HepG2 (cell line): ENCODE measurements at places on chromosomes 12 and 14.

- DNase-seq = no peak
Measured at GRCh38 chr14:80618751-80619329, 322.7 kb downstream of the CEP128 start.

GRCh38 chr12:52682381-52682660 is 2.1 kb upstream of the KRT1 start:
- DNase-seq = no peak

DNA sequence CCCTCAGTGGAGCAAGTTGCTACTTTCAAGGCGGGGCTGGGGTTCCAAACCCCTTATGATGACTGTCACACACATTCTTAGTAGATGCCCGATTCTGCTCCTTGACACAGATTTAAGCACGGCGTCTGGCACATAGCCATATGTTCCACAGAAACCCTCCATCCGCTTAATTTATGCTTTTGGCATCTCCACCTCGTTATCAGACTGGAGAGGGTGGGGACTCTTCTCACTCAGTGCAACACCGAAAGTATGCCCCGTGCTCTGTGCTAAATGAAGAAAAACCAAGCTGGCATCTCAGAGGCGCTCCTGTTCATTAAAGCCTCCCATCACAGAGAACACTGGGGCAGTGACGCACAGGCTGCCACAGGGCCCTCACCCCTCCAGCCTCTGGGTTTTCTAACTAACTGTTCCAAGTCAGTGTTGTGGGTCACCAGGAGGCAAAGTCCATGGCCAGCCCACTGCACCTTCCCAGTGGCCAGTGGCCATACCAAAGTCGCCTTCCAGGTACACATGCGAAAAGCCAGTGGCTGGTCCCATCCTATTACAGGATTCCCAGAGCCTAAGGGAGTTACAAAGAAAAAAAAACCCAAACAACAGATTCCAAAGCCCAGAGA is 27.3 kb downstream of the CCDC88C start:
- no peak for DNase-seq

DNA sequence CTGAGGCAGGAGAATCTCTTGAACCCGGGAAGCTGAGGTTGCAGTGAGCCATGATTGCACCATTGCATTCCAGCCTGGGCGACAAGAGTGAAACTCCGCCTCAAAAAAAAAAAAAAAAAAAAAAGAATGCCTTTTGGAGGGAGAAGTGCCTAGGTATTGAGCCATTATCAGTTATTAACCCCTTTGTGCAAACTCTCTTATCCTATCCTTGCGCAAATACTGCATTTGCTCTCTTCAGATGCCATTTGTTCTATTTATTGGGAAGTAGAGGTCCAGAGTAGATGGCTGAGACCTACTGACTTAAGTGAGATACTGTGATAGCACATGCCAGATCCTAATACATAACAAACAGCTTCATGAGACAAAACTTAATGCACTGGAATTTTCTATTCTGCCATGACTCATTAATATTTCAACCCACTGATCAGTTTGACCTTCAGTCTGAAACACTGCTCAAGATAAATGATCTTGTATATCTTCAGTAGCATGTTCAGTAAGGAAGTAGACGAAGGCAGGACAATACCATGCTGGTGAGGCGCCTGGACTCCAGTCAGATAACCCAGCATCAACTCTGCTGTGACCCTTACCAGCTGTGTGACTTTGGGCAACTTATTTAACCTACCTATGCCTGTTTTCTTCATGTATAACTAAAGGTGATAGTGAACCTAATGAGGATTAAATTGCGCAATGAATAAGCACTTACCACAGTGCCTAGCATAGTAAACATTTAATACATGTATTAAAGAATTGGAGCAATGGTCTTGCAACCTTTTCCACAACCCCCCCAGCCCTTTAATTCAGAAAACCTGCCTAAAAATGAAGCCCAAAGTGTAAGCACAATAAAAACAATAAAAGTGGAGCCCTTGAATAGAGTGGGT is 5.7 kb upstream of the DNAAF2 start:
- DNase-seq = no peak
